NCI-H526 (cell line): ENCODE measurements at places on chromosomes 13 and 19.

DNA sequence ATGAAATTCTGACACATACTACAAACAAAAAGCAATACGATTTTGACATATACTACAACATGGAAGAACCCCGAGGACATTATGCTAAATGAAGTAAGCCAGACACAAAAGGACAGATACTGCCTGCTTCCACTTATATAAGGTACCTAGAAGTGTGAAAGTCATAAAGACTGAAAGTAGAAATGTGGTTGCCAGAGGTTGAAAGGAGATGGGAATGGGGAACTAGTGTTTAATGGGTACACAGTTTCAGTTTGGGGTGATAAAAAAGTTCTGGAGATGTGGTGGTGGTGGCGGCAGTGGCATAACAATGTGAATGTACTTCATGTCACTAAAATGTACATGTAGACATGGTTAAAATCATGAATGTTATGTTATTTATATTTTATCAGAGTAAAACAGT is 12.1 kb upstream of the NDFIP2 start:
- DNase-seq: no peak

GRCh38 chr13:45678282-45678681 is 23.8 kb upstream of the CBY2 start:
- peak; percentile 10 for DNase-seq

- no peak for DNase-seq
Observed at GRCh38 chr19:22335716-22336115, 49.5 kb downstream of the ZNF729 start.

- no peak for DNase-seq
Observed at GRCh38 chr13:114166381-114167131, 12.5 kb upstream of the CFAP97D2 start.

DNA sequence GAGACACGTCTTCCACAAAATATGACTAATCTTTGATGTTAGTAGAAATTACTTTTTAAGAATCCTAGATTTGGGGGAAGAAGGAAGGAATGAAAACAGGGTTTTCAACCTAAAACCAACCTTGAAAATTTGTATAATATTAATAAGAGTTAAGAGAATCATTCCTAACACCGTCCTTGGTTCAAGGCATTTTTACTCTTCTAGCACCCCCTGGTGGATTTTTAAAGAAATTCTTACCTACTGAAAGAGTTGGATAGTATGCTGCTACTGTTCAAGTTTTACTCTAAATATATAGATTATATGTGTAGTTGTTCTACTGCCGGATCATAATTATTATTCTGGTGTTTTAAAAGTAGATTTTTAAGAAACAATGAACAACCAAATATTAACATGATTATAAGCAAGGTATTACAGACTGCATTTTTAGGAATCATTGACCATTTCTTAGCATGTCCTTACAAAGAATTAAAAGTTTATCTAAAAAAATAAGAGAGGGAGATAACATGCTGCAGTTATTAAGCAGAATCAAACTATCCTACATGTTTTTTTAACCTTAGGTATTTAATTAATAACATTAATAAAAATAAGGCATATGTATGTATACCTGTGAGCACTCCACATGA is 7.4 kb upstream of the SLITRK6 start:
- DNase-seq: peak; percentile 54

DNA sequence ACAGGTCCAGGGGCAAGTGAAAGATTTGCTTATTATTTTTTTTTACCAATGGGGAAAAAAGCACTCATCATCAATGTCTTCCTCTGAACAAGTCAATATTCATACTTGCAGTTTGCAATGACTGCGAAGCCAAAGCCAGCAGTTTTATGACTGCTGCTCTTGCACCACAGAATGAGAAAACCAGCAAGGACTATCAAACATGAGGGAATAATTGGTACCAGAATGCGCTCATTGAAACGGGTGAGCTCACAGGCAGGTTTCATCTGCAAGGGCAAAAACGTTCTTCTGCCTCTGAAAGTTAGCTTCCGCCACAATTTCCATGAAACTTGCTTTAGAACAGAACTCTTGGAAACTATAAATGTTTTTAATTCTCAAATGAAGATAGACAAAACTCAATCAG is 5.5 kb downstream of the DLEU7 start:
- no peak for DNase-seq

- peak; percentile 93 for DNase-seq
Observed at GRCh38 chr13:28819735-28820098, 422 bp upstream of the MTUS2 start.

DNA sequence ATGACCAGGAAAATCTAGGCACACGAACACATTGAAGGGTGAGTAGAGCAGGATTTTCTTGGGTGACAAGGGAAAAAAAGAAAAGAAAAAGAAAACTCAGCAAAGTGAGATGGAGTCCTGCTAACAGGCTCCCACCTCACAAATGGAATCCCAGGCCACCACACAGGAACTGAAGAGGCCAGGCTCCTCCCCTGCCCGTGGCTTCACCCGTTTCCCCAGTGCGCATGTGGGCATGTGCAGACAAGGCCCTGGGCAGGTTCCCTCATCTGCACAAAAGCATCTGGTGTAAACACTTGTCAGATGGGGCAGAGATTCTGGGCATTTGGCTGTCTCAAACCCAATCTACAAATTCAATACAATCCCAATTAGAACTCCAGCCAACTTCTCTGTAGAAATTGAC is 24.5 kb downstream of the CFAP97D2 start:
- DNase-seq: no peak

- no peak for DNase-seq
Observed at GRCh38 chr19:45955905-45956608, 17.6 kb downstream of the NOVA2 start.

- no peak for DNase-seq
Observed at GRCh38 chr19:46809534-46810272, 21.3 kb upstream of the SLC1A5 start.

- DNase-seq: no peak
Observed at GRCh38 chr13:40342461-40342860, 324.0 kb downstream of the FOXO1 start.

DNA sequence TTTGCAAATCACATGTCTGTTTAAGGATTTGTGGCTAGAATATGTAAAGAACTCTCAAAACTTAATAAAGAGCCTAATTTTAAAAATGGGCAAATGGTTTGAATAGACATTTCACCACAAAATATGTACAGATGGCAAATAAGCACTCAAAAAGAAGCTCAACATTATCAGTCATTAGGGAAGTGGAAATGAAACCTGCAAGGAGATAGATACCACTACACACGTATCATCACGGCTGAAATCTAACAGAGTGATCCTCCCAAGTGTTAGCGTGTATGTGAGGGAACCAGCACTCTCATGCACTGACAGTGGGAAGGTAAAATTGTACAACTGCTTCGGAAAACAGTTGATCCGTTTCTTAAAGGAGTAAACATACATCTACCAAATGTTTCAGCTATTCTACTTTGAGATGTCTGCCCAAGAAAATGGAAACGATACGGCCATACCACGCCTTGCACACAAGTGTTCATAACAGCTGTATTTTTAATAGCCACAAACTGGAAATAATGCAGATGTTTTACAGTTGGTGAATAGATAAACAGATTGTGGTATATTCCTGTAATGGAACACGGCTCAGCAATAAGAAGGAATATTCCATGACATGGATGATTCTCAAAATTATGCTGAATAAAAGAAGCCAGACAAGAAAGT is 14.5 kb downstream of the ARHGEF7 start:
- DNase-seq: no peak

DNA sequence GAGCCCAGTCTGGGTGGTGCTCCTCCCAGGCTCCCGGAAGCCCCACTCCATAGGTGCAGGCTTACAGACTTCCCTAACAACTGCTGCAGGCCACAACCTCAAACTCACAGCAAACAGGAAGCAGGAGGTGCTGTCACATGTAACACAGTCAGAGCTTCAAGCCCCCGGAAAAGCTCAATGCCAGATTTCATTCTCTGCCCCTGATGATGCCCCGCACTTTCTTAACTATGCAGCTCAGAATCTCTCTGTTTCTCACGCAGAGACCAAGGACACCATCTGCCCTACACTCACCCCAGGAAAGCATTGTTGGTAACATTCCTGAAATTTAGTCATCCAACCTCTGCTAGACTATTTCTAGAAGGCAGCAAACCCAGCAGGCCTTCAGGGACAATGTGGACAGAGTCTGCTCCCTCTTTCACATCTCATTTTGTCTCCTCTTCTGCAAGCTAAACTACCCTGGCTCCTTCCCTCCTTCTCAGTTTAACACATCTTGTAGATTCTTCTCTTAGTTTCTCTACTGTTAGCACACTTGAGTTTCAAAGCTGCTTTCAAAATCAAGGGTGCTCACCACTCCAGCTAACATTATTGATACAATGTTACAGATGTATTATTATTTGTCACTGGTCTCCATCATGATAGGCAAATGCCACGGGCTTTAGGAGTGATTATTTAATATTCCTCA is 162.5 kb downstream of the KCTD12 start:
- DNase-seq: no peak

DNA sequence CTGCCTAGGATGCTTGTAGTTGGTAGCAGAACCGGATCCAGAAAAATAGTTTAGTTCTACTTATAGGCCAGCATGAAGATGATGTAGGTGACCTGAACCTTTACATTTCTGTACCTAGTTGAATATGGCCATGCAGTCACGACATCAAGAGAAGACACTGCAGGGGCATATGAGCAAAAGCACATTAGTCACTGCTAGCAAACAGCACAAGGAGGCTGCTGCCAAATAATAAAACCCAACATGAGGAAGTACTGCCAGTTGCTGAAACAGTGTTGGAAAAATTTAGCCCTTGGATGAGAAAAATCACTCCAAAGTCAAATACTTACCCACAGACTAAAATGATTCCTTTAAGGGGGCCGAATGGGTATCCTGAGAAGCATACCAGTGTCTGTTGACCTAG is 20.8 kb downstream of the ERICH6B start:
- DNase-seq: no peak

DNA sequence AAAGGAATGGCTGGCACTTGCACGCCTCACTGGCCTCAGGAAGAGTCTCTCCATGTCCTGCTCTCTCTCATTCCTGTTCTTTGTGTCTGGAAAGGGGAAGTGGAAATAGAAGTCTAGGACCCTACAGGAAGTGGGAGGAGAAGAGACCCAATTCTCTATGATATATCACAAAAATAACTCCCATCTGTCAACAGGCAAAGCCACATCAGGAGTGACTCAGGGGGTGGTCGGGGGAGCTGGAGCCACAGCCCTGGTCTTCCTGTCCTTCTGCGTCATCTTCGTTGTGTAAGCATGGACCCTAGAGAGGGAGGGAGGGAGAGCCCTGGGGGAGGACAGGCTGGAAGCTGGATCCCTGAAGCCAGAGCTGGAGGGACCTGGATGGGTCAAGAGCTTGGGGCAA is 3.0 kb downstream of the SIGLEC9 start:
- DNase-seq: no peak

DNA sequence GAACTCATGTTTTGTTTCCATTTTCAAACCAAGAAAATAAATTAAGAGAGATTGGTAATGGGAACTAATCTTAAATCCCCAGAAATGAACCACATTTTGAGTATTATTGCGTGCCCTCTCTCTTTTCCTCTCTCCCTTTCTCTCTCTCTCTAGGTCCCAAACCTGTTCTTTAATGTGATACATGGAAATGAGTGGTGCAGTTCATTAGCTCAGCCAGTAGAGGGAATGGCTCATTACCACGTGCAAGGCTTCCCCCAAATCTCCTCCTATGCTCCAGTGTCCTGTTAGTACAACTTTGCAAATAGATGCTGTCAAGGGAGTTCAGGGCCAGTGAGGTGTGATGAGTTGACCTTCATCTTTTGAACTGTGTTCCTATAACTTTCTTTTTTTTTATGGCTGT is 178.4 kb downstream of the FGF9 start:
- DNase-seq: peak; percentile 36

DNA sequence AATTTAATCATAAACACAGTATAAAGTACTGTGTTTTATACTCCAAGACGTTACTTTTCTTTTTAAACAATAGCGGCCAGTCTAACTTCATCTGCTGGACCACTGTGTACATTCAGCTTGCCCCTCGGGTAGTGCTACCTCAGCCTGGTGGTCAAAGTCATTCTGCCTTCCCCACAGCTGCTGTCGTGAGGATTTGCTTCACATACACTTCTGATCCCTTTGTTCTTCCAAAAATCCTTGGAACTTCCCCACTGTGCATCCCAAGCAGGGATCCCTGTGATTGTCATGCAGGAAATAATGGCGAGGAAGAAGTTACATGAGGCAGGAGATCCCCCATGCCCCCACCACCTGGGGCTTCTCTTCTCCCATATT is 234.9 kb upstream of the STARD13 start:
- no peak for DNase-seq

DNA sequence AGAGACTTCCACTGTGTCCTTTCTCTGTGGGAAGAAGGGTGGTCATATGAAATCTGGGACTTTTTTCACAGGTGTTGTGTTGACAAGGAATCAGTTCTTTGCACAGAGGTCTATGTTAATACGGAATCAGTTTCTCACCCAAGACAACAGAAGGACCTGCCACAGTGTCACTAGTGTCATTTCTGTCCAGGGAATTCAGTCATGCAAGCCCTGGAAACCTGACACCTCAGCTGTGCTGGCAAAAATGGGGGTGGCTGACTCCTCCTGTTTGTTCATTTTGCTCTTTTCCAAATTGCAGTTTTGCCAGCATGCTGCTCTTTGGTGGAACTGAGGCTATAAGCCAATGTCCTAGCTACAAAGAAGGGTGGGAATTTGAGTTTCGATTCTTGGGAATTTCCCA is 49.8 kb upstream of the ESD start:
- DNase-seq: no peak

- DNase-seq: no peak
Observed at GRCh38 chr13:37187621-37188020, 82.2 kb upstream of the CSNK1A1L start.

DNA sequence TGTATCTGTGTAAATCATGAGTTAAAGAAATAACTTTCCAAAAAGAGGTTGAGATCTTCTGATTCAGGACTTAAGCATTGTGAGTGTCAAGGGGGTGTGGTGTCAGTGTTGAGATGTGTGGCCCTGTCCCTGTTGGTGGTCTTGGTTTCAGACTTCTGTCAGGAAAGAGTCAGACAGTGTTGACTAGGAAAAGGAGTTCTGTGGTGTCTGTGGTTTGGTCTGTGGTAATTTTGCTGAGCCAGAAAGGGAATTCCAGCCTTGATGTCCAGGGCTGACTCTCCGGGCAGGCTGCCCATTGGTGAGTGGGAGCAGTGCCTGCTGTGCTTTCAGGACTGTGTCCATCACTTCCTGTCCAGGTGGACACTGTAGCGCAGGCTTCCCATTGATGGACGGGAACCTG is 39.8 kb upstream of the IGFL4 start:
- DNase-seq: no peak

DNA sequence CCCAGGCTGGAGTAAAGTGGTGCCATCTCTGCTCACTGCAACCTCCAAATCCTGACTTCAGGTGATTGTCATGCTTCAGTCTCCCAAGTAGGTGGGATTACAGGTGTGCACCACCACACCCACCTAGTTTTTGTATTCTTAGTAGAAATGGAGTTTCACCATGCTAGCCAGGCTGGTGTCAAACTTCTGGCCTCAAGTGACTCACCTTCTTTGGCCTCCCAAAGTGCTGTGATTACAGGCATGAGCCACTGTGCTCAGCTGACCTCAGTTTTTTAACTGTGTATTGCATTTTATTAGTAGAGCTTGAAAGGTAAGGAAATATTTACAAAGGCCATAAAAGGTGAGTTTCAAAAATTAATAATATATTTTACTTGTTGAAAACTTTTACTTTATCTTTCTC is 2.3 kb downstream of the ZNF726 start:
- DNase-seq: no peak

- no peak for DNase-seq
Observed at GRCh38 chr13:96898646-96899254, 95.5 kb downstream of the OXGR1 start.
